ENCODE measurements at places on chromosomes 7 and 10. TPM values are rescaled to one million over a fixed set of nuclear protein-coding genes. Genes with fewer than 3 reads are reported as not detected.

DNA sequence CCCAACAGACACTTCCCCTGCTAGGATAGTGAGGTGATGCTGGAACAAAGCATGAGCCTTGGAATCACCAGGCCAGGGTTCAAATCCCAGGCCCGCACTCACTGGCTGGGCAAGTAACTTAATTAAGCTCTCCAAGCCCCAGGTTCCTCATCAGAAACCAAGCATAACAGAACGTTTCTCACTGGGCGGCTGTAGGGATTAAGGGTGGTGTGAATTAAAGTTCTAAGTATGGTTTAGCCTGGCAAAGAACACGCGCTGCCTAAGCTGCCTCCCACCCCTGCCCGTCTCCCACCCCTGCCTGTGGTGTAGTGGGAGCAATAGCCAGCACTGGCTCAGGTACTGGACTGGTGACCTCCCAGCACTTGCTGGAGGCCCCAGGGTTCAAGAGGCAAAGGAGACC is 5.6 kb downstream of the SLC4A2 start:
- no peak for DNase-seq

GRCh38 chr7:66837007-66837406 is 84.0 kb upstream of the TMEM248 start:
- DNase-seq, result peak; percentile 53

SPDYE5 gene
- not detected for total RNA-seq

AOAH gene
- total RNA-seq, result 0.61 TPM

Measured in OCI-LY7 (cell line).